ENCODE measurements at places on chromosomes 1 and 21.

DNA sequence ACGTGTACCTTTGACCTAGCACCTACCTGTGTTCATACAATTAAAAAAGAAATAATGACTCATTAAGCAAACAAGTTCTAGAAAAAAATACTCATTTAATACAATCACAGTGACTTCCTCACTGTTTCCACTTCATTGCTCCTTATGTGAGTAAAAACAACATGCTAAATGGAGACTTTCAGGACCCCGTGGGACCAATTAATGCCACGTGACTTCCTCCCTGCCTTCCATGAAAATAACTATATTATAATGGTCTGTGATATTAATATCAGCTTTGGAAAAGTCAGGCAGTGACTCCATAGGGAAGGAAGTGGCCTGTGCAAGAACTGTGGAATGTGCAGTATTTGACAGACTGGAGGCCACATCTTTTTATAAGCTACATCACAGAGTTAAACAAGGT is 337.8 kb downstream of the HLX start:
- DNase-seq = no peak

DNA sequence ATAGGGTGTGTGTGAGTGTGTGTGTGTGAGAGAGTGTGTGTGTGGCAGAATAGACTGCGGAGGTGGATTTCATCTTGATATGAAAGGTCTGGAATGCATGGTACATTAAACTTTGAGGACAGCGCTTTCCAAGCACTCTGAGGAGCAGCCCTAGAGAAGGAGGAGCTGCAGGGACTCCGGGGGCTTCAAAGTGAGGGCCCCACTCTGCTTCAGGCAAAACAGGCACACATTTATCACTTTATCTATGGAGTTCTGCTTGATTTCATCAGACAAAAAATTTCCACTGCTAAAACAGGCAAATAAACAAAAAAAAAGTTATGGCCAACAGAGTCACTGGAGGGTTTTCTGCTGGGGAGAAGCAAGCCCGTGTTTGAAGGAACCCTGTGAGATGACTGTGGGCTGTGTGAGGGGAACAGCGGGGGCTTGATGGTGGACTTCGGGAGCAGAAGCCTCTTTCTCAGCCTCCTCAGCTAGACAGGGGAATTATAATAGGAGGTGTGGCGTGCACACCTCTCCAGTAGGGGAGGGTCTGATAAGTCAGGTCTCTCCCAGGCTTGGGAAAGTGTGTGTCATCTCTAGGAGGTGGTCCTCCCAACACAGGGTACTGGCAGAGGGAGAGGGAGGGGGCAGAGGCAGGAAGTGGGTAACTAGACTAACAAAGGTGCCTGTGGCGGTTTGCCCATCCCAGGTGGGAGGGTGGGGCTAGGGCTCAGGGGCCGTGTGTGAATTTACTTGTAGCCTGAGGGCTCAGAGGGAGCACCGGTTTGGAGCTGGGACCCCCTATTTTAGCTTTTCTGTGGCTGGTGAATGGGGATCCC is 18.3 kb upstream of the HDAC1 start:
- DNase-seq = peak; percentile 61

DNA sequence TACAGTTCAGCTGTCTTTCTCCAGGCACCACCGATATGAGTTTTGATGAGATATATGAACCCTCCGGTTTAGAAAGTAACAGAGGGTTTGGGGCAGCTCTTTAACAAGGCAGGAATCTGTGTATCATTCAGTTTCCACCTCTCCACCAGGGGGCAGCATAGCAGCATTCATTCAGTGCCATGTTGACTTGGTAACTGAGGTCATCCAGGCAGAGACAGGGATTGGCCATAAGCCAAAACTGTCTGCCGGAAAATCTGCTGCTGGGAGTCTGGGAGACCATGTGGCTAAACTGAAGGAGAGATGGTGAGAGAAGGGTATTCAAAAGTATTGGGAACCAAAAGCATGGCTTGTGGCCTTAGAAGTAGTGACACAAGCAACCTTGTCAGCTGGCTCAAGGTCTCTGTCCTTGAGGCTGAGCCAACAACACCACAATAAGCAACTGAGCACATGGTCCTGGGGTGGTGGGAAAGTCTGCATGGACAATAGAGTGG is 98.5 kb downstream of the LMX1A start:
- peak; percentile 55 for DNase-seq

DNA sequence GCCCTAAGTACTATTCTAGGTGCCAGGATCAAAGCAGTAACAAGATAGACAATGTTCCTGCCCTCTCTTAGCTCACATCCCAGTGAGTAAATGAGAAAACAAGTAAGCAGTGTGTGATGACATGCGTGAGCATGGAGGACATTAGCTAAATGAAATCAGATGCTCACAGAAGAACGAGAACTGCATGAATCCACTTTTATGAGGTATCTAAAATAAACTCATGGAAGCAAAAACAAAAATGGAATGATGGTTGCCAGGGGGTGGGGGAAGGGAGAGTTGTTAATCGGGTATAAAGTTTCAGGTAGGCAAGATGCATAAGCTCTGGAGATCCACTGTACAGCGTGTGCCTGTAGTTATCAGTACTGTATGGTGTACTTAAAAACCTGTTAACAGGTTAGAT is 195.1 kb downstream of the HHAT start:
- no peak for DNase-seq

- DNase-seq = no peak
Observed at GRCh38 chr1:244197851-244198375, 146.8 kb downstream of the ZBTB18 start.

DNA sequence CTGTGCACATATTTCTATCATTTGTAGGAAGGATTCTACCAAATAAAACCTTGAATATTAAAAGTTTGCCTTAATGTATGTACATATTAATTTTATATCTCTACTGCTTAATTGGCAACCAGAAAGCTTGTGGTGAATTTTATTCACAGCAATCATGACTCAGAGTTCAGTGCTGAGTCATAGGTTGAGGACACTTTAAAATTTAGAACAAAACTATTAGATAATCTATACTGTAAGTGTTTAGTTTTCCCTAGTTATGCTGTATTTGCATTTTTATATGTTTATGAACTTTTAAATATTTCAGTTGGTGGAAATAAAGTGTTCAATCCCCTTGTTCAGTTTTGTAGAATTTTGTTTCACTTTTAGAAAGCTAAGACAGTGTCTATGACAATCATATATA is 841.5 kb downstream of the KCNT2 start:
- DNase-seq = no peak

- DNase-seq = no peak
Observed at GRCh38 chr21:33668620-33669019, 26.3 kb downstream of the ITSN1 start.

GRCh38 chr1:204725821-204726448 is 40.4 kb upstream of the LRRN2 start:
- DNase-seq = no peak

DNA sequence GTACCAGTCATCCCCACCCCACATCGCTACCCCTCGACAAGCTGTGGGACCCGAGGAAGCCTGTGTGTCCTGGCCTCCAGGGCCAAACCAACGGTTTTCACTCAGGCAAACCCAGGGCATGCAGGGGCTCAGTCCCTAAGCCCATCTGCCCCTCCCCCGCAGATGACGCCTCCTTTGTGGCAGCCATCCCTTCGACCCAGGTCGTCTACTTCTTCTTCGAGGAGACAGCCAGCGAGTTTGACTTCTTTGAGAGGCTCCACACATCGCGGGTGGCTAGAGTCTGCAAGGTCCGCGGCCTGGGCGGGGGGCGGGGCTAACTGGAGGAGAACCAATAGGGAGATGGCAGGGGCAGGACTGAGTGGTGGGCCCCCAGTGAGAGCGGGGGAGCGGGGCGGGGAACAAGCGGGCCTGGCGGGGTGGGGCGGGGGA is 7.4 kb downstream of the SEMA4A start:
- peak; percentile 74 for DNase-seq

DNA sequence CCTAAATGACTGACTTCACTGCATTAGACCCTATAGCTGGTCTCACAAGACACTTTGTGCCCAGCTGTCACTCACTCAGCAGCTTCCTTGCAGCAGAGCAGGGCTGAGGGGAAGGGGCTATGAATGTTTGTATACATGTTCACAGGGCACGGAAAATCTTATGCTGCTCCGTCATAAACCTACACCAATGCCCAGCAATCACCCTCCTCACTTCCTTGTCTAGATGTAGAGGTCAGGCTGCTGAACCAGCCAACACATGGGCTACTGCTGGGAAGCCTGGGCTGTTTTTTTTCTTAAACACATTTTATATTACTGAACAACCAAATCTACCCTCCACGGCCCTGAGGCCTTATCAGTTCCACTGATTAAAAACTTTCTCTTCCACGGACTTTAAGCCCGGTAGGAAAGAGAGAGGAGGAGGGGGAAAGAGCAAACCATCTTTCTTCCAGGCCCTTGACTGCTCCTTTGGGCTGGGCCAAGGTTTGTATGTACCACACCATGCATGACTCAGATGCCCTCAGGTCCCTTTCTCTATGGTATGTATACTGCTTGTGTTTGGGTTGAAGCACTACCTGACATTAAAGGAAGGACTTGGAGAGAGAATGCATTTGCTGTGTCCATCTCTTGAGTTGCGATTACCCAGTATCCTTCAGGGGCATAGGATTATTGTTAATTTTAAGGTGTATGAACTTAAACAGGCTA is 12.7 kb downstream of the MTFR1L start:
- DNase-seq = no peak

GRCh38 chr1:21811875-21812305 is at the start of gene LDLRAD2:
Gene LDLRAD2, plus strand, starts transcription at chr1:21812265. Its CDS starts 187 bp downstream, at chr1:21812452.
- no peak for DNase-seq

Data from stimulated activated CD4-positive, alpha-beta T cell treated with anti-CD3 and anti-CD28 coated beads, Interleukin-2, amount 100 ng/mL, for 48 hours (primary cell).